ENCODE measurements at places on chromosomes 2 and 18. TPM values are rescaled to one million over a fixed set of nuclear protein-coding genes. Genes with fewer than 3 reads are reported as not detected.

The SLC4A3 gene
- total RNA-seq = 3.6 TPM

The TRIM43 gene
- 0.09 TPM for total RNA-seq

The ACVR1C gene
- total RNA-seq = 0.03 TPM

The SLC5A7 gene
- total RNA-seq = not detected

The CPO gene
- total RNA-seq = 0.05 TPM

The COLEC11 gene
- 0.53 TPM for total RNA-seq

The DSC3 gene
- total RNA-seq = 1.1 TPM

The UGT1A3 gene
- total RNA-seq = 0.09 TPM

The SLC38A11 gene
- 0.02 TPM for total RNA-seq

The DNER gene
- 11.8 TPM for total RNA-seq

The CXCR2 gene
- not detected for total RNA-seq

The REEP1 gene
- 1.1 TPM for total RNA-seq

The DIS3L2 gene
- total RNA-seq = 13.2 TPM

The REG1B gene
- total RNA-seq = not detected

The GREB1L gene
- total RNA-seq = 5.4 TPM

The BBS5 gene
- total RNA-seq = 5.2 TPM

The CD226 gene
- 0.11 TPM for total RNA-seq

The TMEM169 gene
- 0.37 TPM for total RNA-seq

The TRAK2 gene
- total RNA-seq = 16.5 TPM

The NGEF gene
- total RNA-seq = 13.0 TPM

The LDLRAD4 gene
- 2.8 TPM for total RNA-seq

The GULP1 gene
- total RNA-seq = 26.7 TPM

The VWA3B gene
- not detected for total RNA-seq

The LIMS2 gene
- total RNA-seq = 10.2 TPM

The PDE6D gene
- total RNA-seq = 19.0 TPM

The ARMC9 gene
- total RNA-seq = 14.8 TPM

The KIAA2012 gene
- not detected for total RNA-seq
